Activated CD4-positive, alpha-beta memory T cell treated with anti-CD3 and anti-CD28 coated beads for 36 hours (primary cell): ENCODE measurements at places on chromosomes 12 and 14. TPM values are rescaled to one million over a fixed set of nuclear protein-coding genes. Genes with fewer than 3 reads are reported as not detected.

DNA sequence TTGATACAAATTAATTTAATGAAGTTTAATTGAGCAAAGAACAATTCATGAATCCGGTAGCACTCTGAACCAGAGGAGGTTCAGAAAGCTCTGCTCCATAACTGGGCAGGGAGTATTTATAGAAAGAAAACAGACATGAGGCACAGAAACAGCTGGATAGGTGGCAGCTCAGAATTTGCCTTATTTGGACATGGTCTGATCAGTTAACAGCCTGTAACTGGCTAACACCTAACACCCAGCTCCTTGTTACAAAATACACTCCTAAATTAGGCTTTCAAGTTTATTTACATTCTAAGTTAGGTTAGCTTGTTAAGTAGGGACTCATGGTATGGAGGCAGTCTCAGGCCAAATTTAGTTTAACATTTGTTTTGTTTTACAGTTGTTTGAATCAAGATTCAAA, 67.8 kb upstream of the TMCC3 start:
- no peak for DNase-seq

GRCh38 chr12:88677464-88677863, 97.2 kb upstream of the KITLG start:
- DNase-seq: no peak

DNA sequence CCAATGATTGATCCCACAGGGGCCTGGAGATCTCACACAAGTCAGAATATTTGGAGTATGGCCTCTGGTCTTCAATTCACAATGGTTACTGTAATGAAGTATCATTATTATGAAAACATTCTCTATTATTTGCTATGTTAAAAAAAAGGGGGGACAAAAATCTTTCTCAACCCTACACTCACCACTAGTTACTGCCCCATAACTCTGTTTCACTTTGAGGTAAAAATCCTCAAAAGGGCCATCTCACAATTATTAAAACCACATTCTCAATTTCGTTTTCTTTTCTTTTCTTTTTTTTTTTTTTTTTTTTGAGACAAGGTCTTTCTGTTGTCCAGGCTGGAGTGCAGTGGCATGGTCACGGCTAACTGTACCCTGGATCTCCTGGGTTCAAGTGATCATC, 59.6 kb upstream of the KCNC2 start:
- no peak for DNase-seq

GRCh38 chr14:89912667-89913211, 41.8 kb downstream of the EFCAB11 start:
- no peak for DNase-seq

DNA sequence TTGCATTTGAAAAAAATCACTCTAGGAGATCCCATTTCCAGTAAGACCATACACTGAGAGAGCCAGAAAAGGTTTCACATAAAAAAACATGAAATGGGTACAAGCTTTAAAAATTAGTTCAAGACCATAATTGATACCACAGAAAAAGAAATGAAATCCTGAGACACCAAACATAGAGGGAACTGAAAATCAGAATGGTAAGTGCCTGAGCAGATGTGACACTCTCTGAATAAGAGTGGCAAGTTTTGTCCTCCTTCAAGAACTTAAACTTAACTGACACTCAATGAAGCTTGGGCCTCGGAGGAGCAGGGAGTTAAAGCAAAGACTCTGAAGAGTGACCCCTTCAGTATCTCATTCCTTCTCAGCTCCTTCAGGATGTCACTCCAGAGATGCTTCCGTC, 23.2 kb upstream of the PTGDR start:
- no peak for DNase-seq

GRCh38 chr14:90159146-90159545, 97.2 kb upstream of the PSMC1 start:
- DNase-seq: no peak

- DNase-seq: peak; percentile 57
Measured at GRCh38 chr14:69674546-69675244, 63.3 kb downstream of the SUSD6 start.

- no peak for DNase-seq
Measured at GRCh38 chr12:72141381-72141780, 130.8 kb upstream of the TRHDE start.

DNA sequence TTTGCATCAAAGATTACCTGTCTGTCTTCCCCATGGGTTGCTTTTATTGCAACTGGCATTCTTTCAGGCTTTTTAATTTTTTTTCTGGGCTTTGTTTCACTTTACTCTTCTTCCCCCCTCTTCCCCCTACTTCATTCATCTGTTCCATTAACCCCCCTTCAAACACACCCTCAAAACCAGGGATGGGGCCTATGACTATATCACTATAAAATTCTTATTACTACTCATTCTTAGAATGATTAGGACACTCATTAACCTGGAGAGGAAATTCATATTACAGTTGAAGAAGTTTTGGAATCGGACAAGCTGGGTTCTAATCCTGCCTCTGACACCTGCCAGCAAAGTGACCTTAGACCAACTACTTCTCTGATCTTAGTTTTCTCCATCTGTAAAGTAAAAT, 24.8 kb upstream of the MDM1 start:
- DNase-seq: no peak

Gene GALNT8
- 0.97 TPM for total RNA-seq

DNA sequence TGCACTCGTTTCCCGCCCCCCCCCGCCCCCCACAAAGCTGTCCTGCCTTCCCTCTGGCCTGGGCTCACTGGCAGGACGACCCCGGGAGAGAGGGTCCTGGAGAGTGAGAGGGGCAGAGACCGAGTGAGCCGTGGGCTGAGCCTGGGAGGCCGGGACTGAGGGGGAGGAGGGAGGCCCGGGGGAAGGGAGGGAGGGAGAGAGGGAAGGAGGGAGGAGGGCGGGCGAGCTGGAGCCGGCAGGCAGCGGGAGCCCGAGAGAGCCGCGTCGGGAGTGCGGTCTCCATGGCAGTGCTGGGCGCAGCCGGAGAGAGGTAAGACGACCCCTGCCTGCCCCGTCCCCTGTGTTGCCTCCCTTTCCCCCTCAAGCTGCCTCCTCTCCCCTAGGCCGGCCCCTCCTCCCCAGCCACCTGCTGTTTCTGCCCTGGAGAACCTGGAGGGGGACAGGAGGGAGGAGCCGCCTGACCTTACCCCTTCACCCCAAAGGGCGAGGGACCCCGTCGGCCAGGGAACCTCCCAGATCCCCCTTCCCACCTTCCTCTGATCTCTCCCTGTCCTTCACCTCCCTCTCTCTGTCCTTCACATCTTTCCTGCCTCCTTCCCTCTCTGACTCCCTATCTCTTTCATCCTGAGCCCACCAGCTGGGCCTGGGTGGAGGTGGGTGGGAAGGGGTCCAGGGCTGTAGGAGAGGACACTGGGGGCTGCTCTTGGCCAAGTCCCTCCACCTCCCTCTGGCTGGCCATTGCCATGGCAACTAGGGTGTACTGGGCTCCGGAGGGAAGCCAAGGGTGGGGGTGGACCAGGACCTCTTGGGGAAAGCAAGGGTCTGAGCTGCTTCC, at the start of gene GPR162:
Gene GPR162 (plus strand): TSS at position 231 of the 835 bp plus-strand sequence. CDS start 2,078 bp downstream, outside the sequence.
- peak; percentile 30 for DNase-seq

DNA sequence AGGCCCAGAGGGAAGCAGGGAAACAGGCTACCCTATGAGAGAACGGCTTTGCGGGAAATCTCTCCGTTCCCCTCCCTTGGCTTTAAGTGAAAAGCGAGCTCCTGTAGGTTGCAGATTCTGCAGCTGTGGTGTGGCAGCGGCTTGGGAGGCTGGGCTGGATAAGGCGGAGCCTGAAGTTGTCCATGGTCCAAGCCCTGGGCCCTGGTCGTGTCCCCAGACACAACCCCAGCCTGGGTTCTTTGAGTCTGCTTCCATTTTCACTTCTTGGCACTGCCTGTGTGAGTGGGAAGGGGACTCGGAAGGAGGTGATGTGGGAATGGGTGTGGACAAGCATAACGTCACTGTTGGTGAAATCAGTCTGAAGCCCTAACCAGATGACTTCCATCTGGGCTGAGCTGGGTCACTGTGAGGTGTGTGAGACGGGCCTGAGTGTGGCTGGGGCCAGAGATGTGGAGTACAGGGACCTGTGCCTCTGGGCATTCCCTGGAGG, 43.0 kb upstream of the CTDSP2 start:
- DNase-seq: no peak
